ENCODE measurements at places on chromosomes 7 and 10.

GRCh38 chr7:126441745-126442144 lies 811.0 kb downstream of the GRM8 start:
- no peak for DNase-seq

- no peak for DNase-seq
Measured at GRCh38 chr10:101124933-101125332, 6.2 kb upstream of the TLX1 start.

DNA sequence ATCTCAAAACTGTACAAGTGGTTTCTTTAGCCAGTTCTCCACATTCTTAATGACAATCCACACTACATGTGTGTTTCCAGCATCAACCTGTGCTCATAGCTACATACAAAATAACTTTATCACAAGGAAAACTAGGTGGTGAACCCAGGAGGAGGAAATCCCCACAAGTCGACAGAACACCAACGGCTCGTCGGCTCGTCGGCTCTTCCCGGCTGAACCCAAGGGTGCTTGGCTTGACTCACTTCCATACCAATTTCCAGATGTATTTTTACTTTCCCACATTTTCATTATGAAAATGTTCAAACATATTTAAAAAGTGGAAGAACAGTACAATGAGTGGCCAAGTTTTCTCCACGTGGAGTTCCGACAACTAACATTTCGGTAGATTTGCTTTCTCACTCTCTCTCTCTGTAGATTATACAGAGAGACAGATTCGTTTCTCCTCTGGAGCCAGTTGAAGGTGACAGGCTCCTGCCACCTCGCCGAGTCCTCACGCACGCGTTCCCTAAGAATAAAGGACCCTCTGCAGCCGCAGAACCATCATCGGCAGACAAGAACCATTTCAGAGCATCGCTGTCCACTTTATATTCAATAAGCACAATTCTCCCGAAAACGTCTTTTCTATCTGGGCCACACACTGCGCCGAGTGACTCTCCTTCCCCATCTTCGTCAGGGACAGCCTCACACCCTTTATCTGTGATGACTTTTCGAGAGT lies 53.3 kb downstream of the DIP2C start:
- DNase-seq: no peak

GRCh38 chr10:105707603-105708002 lies 1066.5 kb downstream of the SORCS3 start:
- no peak for DNase-seq

GRCh38 chr7:48466713-48467112 lies 295.5 kb downstream of the ABCA13 start:
- no peak for DNase-seq

- no peak for DNase-seq
Measured at GRCh38 chr7:137998250-137998649, 3.6 kb downstream of the CREB3L2 start.

- no peak for DNase-seq
Measured at GRCh38 chr7:43956027-43956426, 29.8 kb downstream of the UBE2D4 start.

- DNase-seq: peak; percentile 71
Measured at GRCh38 chr10:6721480-6721879, 141.4 kb upstream of the PRKCQ start.

DNA sequence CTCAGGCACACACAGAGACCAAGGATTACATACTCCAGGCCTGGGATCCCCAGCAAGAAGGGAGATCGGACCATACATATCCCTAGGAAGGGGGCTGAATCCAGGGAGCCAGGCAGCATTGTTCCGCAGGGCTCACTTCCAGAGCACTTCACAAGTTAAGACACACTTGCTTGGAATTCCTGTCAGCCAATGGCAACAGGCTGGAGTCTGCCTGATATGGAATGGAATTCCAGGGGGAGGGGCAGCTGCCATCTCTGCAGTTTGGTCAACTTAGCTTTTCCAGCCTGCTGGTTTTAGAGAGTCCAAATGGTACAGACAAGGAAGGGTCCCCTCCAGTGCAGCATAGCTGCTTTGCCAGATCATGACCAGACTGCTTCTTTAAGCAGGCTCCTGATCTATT lies 290.0 kb upstream of the GLI3 start:
- no peak for DNase-seq

- DNase-seq: no peak
Measured at GRCh38 chr7:4274286-4274685, 407.8 kb upstream of the FOXK1 start.

All from HS-5 (cell line).